Ureter (tissue), 1 donor: ENCODE measurements at places on chromosomes 2 and 18. TPM values are rescaled to one million over a fixed set of nuclear protein-coding genes. Genes with fewer than 3 reads are reported as not detected.

DNA sequence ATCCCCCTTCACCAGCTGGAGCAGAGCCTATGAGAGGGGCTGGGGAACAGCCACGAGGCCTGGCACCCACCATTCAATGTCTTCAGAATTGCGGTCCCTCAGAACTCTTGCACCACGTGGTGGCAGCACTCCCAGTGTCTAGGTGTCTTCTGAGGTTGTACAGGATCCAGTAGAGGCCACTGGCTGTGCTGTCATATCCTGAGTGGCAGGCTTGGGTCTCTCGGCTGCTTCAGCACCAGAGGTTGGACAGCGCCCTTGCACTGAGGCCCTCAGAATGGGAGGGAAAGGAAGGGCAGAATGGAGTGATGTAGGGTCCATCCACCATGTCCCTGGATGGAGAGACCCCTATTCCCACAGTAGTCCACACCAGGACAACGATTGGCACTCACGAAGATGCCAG is 112.0 kb upstream of the TEKT4 start:
- DNase-seq = no peak

DNA sequence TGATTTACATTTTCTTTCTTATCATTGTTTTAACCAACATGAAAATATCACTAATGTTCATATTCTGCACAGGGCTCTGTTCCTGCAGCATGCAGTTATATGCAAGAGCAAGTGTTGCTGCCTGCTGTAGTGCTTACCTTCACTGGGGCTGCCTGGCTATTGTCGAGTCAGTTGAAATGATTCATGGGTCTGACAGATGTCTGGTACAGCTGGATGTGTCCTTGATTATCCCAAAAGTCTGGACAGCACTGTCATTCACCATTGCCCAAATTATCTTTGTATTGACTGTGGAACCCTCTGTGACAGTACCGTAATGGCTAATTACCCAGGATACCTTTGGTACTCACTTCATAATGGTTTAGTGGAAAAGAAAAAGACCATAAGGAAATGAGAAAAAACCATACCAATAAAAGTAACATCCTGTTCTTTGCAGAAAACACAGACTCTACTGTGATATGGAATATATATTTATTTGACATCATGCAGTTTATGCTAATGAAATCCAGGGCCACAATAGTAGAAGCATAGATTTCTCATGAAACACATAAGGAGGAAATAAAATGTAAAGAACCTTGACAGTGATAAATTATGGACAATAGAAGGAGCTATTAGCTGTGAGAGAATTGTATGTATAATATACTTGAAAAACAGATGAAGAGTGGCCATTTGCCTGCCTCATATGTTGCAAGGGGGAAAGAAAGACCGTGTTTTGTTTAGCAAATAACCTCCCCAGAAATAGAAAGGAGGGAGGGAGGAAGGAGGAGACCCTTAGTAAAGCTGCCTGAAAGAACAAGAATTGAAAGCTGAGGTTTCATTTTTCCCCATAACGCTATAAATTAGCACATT is 249.8 kb upstream of the ATP5MC3 start:
- DNase-seq = no peak

- DNase-seq = no peak
Measured at GRCh38 chr2:120672526-120673204, 63.0 kb upstream of the GLI2 start.

GRCh38 chr2:242012956-242013764 is 143.6 kb downstream of the RTP5 start:
- DNase-seq = no peak

CPO gene
- total RNA-seq = not detected

KCNE4 gene
- 9.1 TPM for total RNA-seq
